Adrenal gland (tissue), 19 donors: ENCODE measurements at places on chromosomes 3 and 15.

DNA sequence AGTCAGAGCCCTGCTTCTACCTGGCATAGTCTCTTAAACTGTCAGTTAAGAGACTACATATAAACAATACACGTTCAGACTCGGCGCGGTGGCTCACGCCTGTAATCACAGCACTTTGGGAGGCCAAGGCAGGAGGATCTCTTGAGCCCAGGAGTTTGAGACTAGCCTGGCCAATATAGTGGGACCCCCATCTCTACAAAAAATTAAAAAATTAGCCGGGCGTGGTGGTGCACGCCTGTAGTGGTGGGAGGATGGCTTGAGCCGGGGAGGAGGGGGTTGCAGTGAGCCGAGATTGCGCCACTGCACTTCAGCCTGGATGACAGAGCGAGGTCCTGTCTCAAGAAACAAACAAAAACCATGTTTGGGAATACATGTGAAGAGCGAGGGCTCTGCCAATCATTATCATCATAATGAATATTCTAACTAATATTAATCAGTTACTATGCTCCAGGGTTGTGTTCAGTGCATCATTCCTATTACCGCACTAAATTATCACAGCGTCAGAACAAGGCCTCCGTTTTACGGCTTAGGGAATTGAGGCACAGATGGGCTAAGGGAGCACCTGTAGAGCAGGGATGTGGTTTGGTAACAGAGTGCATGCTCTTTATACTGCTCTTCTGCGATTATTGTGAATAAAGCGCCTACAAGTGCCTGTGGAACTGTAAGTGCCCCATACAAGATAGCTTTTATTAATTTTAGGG lies 844 bp upstream of the UQCC5 start:
- DNase-seq: no peak

GRCh38 chr3:125051715-125052581 lies 3.8 kb downstream of the HEG1 start:
- DNase-seq: peak; percentile 57

DNA sequence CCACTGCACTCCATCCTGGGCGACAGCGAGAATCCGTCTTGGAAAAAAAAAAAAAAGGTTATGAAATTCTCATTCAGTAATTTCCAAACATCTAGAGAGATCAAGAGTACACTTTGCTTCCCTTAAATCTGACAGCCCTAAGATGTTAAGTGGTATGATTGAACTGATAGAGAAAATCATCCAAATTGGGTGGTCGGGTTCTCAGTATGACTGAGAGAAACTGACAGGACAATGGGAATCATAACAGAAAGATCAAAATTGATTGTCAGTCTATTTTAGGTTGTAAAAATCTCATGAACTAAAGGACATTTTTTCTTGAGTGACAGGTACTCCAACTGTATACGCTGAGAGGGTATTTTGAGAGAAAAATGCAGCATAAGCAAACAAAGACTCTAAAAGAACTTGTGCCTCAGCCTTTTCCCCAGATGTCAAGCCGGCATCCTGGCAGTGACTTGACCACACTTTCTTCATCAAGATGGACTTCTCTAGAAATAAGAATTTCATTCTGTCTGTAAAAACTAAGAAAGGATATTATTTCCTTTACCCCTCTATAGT lies 65.8 kb downstream of the MYO5A start:
- no peak for DNase-seq

DNA sequence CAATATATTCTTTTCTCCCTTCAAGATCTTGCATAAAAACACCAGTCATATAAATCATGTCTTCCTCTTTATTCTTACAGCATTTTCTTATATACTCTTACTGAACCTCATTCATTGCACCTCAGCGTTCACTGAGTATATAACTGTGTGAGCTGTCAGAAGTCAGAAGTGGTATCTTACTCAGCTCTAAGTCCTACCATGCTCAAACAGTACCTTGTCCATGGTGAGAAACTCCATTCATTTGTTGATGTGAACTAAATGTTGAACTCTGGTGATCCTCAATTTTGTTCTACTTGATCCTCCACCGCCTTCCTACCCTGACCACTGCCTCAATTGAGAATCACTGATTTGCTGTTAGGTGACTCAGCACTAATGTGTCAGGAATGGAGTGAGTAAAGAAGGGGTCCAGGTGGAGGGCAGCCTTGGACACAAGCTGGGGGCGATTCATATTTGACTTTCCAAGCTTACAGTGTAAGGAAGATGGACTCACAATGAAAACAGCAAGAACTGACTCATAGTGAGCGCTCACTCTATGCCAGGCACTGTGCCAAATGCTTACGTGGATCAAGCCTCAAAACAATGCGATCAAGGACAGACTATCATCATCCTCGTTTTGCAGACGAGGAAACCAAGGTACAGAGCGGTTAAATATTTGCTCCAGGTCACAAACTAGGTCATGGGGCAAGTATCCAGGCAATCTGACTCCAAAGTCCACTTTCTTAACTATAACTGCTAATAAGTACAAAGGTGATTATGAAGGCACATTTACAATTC lies 13.5 kb upstream of the ZFYVE19 start:
- DNase-seq: peak; percentile 95

DNA sequence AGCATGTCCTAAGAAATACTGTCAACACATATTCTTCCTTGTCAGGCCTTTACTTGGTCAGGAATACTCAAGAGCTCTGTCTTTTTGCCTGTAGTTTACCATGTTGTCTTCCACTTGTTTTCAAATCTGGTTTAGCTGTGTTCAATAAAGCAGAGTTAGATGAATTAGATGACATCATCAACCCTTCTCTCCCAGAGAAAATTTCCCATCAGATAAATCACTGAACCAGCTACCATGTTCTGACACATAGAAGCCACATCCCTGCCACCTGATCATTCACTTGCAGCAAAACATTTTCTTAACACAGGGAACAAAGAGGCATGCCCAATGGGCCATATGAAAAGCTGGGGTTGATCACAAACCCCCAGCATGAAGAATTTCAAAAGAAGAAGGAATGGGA lies 42.1 kb downstream of the TERC start:
- DNase-seq: no peak

DNA sequence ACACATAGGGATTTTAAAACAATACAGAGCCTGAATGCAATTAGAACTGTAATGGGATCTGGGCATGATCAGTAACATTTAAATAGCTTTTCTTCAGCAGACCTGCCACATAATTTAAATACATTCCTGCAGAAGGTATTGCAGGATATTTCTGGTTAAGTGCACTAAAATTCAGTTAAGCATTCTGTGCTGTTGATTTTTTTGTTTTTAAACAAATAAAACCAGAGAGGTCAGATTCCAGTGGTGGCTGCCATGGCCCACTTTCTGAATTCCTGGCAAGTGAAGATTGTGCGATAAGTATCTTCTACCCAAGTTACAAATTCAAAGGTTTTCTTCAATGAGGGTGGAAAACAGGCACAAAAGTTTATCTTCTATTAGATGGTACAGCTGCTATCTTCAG lies 98.7 kb downstream of the RAP2B start:
- no peak for DNase-seq

- no peak for DNase-seq
Measured at GRCh38 chr3:140859592-140860336, 81.9 kb upstream of the SLC25A36 start.

DNA sequence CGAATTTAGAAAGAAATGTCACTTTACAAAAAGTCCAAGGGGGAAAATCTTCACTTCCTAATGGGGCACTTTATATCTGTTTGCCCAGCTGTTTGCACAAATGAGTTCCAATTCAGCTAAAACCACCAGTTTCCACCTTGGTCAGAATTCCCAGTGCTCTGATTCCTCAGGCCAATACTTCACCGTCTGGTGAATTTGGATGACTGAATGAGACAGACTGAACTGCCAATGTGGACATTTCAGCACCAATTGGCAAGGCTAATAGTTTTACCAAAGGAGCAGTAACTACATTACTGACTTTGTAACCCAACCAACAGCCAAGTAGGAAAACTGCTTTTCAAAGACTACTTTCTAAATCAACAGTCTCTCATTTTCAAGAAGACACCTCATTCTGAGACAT lies 51.8 kb downstream of the ABI3BP start:
- no peak for DNase-seq

DNA sequence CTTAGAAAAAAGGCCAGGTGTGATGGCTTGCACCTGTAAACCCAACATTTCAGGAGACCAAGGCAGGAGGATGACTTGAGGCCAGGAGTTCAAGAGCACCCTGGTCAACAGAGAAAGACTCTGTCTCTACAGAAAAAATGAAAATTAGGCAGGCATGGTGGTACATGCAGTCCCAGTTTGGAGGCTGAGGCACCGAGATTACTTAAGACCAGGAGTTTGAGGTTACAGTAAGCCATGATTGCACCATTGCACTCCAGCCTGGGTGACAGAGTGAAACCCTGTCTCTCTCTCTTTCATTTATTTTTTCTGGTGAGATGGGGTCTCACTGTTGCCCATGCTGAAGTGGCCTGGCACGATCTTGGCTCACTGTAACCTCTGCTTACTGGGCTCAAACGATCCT lies 24.7 kb downstream of the IP6K1 start:
- no peak for DNase-seq

GRCh38 chr3:18201315-18201714 lies 223.8 kb downstream of the SATB1 start:
- no peak for DNase-seq

DNA sequence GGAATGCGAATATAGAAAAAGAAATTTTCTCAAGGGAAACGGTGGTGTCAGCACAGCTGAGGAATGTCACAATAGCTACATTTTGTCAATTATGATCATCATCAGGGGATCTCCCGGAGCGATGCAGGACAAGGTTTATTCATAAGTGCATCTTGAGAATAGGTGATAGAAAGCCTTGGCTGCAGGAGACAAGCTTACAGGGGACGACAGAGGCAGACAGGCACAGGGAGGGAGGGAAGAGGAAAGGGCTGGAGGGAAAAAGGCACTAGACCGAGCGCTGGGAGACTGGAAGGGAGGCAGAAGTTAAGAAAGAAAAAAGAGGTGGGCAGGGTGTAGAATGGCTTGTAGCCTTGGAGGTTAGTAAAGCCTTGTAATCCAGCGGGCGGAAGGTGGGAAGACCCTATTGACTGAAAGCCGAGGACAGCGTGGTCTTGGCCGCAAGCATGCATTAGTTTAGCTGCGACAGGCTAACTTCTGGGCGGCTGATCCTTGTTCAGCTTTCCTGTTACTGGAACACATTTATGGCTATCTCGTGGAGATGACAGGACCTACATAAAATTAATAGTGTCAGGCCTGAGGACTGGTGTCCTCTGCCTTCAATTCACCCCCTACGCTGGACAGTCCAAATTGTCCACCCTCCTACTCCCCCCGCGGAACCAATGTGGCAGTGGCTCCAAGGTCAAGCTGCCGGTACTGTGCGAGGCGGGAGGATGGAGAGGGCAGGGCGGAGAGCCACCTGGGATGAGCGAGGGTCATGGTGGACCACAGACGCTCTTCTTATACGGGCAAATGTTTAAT lies 1.4 kb upstream of the NECTIN3 start:
- DNase-seq: peak; percentile 46

DNA sequence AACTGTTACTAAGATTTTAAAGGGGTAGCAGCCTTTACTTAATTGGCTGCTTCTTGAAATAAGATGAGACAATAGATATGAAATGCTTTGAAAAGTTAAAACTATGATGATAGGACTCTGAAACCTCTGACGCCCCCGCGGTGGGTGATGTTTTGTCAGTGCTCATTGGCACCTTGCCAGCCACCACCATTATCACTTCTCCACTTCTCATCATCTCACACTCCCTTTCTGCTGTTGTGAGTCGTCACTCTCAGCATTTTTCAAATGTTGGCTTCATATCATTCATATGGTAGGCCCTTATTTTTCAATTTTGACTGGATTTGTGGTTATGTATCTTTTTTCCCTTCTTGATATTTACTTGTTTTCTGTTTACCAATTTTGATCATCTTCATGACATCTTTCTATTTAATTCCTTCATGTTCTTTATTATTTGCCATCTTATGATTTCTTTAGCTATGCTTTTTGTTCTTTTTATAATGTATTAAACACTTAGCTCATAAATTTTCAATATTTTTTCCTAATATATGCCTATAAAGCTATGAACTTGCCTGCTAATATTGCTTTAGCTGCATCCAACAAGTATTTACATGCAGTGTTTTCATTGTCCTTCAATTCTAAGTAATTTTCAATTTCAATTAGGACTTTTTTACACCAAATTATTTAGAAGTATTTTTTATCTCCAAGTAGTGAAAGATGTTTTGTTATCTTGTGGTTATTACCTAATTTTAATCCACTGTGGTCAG lies 30.3 kb upstream of the SKOR1 start:
- no peak for DNase-seq

DNA sequence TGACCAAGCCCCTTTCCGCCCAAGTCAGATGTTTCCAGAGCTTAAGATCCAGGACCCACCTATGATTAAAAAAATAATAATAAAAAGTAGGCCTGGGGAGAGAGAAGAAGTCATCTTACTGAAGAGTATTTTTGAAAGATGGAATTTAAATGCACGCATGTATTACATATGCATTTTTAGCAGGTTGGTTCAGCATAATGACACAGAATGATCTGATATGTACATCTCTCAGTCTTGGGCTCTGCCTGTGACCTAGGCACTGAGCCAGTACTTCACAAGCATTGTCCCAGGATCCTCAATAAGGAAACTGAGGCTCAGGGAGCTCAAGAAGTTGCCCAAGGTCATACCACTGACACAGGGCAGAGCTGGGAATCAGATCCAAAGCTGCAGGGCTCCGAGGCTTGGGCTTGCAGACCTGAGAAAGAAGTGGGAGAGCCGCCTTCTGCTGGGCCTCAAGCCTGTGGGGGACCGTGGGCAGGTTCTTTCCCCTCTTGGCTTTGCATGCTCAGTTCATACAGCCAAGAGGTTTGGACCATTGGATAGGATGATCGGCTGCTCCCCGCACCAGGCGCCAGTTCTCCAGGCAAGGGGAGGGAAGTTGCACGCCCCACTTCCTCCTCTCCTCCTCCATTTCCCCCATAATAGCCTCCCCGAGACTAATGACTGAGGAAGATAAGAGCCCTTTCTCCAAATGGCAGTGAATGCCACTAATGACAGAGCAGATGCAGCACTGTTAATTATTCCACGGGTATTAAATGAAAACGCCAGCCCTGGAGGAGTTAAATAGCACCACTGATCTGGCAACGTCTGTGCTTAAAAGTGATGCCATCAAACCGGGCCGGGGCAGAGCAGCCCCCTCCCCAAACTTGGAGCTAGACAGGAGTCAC lies 6.9 kb downstream of the SLC6A1 start:
- DNase-seq: no peak

DNA sequence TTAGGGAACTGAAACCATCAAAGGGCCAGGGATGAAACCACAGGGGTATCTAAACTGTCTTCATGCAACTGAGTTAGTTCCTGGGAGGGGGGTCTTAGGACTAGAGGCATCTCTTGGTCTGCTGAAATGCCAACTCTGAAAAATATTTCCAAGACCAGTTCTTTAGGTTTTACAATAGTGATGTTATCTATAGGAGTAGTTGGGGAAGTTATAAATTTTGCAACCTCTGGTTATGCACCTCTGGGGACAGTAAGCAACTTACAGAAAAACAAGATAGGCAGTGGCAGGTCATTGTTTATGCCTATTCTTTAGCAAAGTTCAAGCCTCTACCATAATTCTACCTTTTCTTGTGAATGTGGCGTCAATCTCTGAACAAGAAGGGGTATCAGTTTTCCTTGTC lies 60.5 kb upstream of the MINAR1 start:
- no peak for DNase-seq
